Amygdala (tissue), 56 donors: ENCODE measurements at places on chromosomes 7 and 10.

GRCh38 chr7:12244129-12244528, 33.0 kb downstream of the TMEM106B start:
- no peak for DNase-seq

DNA sequence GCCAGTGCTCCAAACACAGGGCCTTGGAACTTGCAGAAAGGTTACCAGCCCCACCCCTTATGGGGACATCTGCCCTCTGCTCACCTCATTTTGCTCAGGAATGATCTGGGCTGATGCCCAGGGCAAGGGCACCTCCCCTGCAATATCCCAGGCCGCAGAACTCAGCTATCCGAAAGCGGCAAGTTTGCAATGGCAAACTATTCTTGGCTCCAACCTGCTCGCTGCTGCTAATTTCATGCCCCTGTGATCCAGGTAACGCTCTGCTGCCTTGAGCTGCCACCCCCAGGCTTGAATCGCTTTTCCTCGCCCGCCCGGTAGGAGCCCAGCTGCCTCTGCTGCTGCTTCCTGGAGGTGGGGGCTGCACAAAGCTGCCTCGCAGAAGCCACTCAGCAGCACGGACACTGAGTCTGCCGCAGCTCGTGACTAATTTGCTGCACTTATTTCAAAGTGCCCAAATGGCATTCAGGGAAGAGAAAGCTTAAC, 18.2 kb downstream of the SLC29A3 start:
- no peak for DNase-seq

DNA sequence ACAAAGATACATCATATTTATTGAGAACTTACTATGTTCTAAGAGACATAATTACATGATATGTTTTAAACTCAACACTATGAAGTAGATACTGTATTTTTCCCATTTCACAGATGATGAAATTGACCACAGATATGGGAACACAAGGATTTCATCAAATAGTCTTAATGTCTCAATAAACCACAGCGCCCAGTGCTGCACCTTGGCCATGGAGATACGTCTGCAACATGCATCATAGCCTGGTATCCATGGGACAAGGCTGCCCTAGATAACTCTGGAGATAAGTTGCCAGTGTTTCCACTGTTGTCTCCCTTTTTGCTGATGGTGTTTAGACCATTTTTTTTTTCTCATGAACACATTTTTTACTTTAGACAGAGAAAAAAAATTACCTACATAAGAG, 97.5 kb downstream of the GNAT3 start:
- DNase-seq: no peak

GRCh38 chr7:2553831-2554581, 1.3 kb downstream of the BRAT1 start:
- DNase-seq: no peak

DNA sequence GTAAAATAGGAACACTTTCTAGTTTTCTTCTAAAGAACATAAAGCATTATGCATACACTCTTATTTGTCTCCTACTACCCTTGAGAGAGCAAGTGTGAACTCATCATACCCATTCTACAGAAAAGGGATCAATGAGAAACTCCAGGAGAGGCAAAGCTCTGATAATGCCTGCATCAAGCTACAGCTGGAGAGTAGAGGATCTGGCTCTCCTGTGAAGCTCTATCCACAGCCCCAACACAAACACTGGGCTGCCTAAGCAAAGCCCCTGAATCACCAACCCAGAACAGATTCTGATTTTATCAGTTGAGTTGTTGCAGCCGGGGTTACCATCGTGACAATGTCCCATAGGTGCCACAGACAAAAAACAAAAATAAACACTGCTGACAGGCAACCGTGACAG, 74.9 kb downstream of the NUDCD3 start:
- DNase-seq: no peak

GRCh38 chr7:122803323-122803722, 82.9 kb downstream of the CADPS2 start:
- DNase-seq: no peak

DNA sequence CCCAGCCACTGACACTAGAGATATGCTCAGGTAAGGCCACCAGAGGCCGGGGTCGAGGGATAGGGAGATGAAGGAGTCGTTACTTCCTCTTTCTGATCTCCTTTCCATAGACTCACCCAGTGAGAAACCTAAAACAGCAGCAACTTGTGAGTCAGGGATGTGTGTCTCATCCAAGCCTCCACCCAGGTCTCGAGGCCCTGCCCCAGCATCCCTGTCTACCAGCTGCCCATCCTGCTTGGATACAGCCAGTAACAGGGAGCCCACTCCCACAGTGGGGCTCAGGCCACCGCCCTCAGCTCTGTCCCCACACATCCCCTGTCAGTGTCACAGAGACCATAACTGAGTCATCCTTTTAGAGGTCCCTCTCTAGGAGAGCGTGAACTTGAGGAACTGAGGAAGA, 49.6 kb upstream of the CHST15 start:
- no peak for DNase-seq

DNA sequence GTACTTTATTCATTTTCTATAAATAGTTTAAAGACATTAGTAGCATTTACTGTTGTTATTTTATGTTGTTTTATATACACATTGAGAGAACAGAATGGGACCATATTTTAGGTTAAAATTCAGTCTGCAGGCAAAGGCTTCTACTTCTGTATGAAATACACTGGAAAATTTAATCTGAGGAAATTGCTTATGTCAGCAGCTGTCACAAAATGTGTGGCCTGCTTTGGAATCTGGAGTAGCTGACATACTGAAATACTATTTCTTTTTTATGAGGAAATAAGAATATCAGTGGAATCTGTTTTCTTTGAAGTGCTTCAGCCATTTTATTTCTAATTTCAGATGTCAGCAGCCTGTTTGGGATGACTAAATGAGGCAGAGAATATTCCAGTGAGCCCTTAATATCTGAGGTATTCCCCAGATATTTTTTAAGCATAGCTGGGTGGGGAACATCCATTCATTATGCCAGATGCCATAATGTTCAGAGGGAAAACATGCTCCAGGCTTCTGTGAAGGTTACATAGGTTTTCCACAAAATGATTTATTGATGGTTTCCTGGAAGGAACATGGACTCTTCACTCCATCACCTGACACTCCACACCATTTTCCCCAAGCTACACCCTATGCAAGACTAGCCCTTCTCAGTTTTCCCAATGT, 267.1 kb downstream of the ARL4A start:
- DNase-seq: no peak

DNA sequence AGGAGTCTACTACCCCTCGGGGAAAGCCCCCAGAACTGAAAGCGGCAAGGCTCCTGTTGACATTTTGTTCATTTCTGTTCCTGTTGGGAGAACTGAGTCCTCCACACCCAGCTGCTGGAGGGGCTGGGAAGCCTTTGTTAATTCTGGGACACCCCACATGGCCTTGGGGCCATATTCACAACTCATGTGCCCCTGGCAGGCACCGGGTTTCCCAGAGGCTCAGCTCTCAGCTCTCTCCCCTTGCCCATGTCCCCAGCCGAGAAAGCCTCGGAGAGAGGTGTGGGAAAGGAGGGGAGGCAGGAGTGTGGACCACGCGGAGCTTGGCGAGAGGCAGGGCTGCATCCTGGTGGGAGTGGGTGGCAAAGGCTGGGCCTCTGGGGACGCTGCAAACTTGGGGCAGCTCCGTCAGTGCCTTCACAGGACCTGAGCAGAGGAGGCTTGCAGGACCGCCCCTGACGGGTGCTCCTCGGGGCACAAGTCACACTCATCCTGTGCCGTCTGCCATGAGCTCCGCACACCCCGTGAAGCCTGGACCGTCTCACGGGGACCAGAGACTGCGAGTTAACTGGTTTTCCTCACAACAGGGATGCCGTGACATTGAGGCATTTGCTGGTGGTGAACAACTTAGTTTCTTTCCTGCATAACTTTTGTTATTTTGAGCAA, 140.9 kb downstream of the DNAJB6 start:
- DNase-seq: no peak

- no peak for DNase-seq
Measured at GRCh38 chr7:136386876-136387275, 409.7 kb upstream of the MTPN start.

- DNase-seq: no peak
Measured at GRCh38 chr10:79415736-79416577, 29.5 kb downstream of the ZCCHC24 start.

- peak; percentile 35 for DNase-seq
Measured at GRCh38 chr7:191105-191980, 1.0 kb upstream of the FAM20C start.

GRCh38 chr10:24311888-24312287, 103.0 kb downstream of the KIAA1217 start:
- no peak for DNase-seq

GRCh38 chr7:20348125-20348807, 17.6 kb downstream of the ITGB8 start:
- no peak for DNase-seq

DNA sequence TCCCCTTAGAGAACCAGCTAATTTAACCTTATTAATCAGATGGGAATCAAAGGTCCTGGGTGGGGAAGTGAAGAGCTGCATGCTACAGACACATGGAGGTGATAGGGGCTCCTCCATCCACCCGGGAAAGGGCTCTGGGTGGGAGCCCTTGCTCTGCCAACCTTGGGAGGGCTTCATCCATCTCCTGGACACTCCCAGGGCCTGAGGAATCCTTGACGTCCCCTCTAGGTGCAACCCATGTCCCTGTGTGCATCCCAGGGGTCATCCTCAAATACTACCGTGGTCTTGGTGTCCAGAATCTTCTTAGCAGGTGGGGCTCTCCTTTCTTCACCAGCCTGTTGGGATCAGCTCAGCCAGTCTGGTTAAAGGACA, 55.4 kb upstream of the IGFBP3 start:
- no peak for DNase-seq

DNA sequence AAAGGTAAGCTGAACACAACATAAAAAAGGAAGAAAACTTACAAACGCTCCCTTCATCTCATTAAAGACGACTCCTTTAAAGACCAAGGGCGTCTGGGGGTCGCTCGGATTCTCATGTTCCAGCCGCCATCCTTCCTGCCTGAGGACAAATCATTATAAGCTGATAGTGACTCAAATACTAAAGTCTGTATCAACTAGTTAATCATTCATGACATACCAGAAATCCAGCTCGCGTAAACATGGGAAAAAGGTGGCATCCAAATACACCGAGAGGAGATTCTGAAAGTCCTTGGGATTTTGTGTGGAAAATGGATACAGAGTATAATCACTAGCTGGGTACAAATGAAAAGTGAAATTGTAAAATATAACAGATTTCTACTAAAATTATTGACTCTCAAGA, 7.4 kb downstream of the PITRM1 start:
- no peak for DNase-seq

DNA sequence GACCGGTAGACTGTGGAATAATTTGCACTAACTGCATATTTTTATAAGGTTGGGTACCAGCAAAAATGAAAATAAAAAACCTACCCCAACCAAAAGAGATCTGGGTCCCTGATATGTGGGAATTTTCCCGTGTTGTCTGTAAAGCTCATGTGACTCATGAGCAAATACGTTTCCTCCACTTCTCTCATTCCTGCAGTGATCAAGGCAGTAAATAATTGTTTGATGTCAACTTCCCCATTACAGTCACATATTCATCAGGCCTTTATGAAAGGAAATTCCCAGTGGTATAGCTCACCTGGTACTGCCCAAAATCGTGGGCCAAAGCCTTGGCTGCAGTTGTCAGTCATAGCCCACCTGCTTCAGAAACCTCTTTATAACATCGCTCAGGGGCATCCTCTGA, 166.0 kb upstream of the ANK3 start:
- no peak for DNase-seq

GRCh38 chr10:71753091-71753959, 20.0 kb downstream of the VSIR start:
- DNase-seq: no peak

DNA sequence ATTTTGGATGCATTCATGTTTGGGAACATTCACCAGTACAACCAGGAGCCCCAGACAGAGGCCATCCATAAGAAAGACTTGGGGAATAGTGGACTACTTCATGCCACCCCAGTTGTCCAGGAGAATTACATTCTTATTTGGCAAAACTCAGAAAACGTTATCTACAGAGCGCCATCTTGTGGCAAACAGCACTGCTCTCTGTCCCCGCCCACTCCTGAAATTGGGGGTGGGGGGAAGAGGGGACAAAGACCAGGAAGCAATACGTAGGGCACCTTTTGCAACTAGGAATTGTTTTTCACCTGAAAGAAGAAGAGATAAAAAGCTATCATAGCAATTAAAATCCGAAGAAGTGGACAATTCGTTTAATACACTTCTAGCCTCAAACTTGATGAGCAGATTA, 134.6 kb upstream of the MGMT start:
- DNase-seq: no peak

- DNase-seq: no peak
Measured at GRCh38 chr7:151008143-151008510, 16.2 kb downstream of the ATG9B start.

GRCh38 chr7:38070718-38071117, 107.3 kb upstream of the STARD3NL start:
- no peak for DNase-seq

GRCh38 chr10:50322077-50322476, 70.8 kb upstream of the ASAH2 start:
- DNase-seq: no peak
